ENCODE measurements at places on chromosomes 12 and 14.

- DNase-seq: no peak
Observed at GRCh38 chr12:3227076-3227975, 150.1 kb downstream of the TSPAN9 start.

- DNase-seq: peak; percentile 24
Observed at GRCh38 chr14:38623661-38624060, 367.8 kb upstream of the CLEC14A start.

DNA sequence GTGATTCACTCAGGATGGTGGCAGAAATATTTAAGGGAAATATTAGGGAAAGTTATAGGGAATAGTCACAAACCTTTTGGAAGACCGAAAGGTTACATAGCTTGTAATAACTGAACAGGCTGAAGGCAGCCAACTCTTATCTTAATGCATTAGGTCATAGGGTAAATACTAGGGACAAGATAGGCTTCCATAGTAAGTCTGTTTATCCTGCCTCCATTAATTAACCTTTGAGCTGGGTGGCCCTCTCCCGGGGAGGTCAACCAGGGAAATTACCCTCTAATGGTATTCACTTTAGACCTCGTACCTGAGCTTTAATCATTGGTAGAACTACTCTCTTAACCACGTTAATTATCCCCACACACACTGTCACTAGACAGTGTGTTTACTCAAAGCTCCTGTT is 981.8 kb downstream of the SLC16A7 start:
- DNase-seq: no peak

DNA sequence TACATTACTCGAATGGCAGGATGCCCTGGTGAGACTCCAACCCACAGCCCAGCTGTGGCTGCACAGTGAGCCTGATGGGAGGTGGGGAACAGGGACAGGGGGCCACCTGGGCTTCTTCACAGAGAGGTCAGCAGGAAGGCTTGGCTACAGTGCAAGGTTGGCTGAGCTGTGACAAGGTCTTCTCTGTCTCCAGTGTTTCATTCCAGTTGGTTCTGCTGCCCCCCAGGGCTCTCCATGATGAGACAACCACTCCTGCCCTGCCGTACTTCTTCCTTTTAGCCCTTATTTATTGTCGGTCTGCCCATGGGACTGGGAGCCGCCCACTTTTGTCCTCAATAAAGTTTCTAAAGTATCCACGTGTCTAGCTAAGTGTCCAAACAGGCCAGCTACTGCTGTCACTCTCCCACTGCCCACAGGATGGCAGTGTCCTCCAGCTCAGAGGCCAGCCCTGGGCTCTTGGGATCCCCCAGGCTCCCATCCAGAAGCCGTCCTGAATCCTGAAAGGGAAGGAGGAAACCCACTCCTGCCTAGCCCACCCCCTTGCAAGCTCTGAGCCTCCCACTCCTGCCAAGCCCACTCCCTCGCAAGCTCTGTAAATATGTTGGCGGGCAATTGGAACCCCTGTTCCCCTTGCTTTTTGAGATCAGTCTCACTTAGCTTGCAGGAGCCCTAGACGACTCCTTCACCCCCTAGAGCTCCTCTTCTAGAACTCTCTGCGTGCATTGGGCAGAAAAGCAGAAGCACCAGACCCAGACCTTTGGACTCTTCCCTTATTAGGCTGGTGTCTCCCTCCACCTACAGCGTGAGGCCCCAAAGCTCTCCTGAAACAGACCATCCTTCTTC is 5.4 kb downstream of the C1QL4 start:
- no peak for DNase-seq

- DNase-seq: no peak
Observed at GRCh38 chr12:107547389-107547788, 138.2 kb upstream of the PWP1 start.
